WTC11 (cell line): ENCODE measurements at places on chromosomes 11 and 22. TPM values are rescaled to one million over a fixed set of nuclear protein-coding genes. Genes with fewer than 3 reads are reported as not detected.

DNA sequence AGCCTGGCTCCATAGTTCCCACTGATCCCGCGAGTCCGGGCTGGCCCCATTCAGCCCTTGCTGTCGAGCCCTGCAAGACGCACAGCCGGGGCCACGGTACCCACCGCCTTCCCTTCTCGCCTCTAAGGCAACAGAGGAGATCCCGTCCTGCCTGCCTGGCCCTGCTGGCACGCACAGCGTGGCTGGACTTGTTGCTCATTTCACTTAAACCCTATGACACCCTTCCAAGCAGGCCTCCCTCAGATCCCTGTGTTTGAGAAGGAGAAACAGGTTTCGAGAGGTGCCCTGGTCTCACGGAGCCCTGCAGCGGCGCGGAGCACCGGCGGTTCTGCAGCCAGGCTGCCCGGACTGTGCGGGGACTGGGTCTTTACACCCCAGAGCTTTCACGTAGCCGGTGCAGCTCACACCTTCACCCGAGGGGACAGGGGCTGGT, 1048.4 kb downstream of the BRD1 start:
- no peak for DNase-seq

DNA sequence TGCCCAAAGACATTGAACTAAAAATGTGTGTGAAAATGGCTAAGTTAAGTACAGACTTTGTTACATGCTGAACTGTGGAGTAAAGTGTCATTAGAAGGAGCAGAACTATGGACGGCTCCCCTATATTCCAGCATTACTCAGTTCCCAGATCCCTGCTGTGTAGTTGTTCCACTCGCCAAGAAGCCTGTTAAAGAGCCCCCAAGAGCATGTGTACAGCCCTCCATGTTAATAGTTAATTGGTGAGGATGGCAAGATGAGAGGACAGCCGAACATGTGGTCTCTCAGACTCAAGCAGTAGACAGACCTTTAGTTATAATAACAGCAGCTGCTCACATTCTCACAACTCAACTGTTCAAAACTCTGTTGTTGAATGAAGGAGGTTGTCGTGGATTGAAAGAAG, 127.4 kb downstream of the ELP4 start:
- DNase-seq: no peak

DNA sequence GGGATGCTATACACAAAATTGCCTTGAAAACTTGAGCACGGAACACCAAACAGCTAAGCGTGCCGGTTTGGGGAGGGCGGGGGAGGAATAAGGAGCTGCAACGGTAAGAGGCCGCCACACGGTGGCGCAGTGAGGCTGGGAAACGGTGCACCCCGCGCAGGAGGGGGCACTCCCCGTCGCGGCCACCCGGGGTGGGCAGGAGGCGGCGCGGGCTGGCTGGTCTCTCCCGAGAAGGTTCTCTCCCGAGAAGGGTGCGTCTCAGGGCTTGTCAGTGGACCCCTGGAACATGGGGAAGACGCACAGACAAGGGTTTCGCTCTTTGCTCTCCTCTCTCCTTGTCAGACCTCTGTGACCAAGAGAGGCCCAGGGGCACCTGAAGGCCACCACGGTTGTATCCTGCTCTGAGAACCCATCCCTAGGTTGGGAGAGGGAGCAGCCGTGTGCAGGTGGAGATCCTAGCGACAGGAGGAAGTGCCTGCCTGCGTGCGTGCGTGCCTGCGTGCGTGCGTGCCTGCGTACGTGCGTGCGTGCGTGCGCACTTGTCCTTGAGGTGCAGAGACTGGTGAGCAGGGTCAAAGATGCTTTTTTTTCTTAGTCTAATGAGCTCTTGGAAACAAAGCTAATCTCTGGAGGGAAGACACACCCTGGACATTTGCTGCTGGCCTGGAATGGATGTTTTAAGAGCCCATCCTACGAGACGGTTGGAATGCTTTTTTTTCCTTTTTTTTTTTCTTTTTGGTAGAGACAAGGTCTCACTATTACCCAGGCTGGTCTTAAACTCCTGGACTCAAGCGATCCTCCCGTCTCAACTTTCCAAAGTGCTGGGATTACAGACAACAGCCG, 18.1 kb upstream of the JAM3 start:
- peak; percentile 69 for DNase-seq

GRCh38 chr11:71940561-71941219, 11.8 kb downstream of the RNF121 start:
- no peak for DNase-seq

GRCh38 chr11:8649361-8649760, 33.1 kb downstream of the TRIM66 start:
- DNase-seq: no peak

DNA sequence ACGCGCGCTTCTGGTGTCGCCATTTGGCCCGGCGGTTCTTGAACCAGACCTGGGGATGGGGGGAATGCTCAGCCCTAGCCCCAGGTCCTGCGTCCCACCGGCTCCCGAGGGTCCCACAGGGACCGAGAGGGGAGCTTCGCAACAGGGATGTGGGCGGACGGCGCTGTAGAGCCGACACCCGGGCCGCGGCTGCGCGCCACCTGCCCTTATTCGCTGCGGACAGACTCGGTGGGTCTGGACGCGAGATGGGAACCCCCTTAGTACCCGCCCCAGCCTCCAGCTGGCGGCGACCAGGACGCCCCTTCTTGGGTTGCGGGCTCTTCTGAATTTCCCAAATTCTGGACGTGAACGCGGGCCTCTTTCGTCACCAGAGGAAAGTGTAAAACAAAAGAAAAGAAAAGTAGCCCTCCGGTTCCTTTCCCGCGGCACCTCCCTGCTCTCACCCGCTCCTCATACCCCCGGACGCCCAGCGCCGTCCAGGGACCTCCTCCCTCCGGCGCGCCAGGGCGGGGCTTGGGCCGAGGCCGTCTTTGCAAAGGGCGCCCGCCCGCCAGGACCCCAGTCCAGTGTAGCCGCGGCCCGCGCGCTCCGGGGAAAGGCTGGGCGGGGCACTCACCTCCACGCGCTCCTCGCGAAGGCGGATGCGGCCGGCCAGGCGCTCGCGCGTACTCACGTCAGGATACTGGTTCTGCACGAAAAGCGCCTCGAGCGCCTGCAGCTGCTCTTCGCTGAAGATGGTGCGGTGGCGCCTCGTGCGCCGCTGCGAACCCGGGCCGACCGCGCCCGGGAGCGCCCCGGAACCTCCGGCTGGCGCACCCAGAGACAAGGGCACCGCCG, 827 bp downstream of the GSC2 start:
- peak; percentile 65 for DNase-seq

GRCh38 chr11:46452918-46453517, 61.4 kb upstream of the CHRM4 start:
- no peak for DNase-seq

DNA sequence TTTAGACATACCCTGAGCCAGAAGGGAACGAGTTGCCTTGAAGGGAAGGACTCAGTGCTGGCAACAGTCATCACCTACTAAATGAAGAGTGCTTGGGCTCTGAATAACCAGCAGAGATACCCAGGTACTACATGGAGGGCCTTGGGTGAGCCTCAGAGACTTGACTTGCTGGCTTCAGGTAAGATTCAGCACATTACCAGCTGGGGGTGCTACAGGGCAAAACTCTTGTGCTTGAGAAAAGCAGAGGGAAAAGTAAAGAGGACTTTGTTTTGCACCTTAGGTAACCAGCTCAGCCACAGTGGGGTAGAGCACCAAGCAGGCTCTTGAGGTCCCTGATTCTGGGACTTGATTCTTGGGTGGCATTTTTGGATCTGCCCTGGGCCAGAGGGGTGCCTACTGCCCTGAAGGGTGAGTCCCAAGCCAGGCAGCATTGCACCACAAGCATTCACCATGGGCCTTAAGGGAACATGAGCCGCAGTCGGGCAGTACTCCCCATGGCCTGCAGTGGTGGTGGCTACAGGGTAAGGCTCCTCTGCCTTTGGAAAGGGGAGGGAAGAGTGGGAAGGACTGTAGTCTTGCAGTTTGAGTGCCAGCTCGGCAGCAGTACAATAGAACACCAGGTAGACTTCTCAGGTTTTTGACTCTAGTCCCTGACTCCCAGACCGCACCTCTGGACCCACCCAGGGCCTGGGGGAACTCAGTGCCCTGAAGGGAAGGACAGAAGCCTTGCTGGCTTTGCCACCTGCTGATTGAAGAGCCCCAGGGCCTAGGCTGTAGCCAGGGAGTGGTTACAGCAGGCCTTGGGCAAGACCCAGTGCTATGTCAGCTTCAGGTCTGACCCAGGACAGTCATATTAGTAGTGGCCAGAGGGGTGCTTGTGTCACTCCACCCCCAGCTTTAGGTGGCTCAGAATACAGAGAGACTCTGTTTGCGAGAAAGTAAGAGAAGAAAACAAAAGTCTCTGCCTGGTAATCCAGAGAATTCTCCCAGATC, 22.7 kb upstream of the PLEKHA7 start:
- peak; percentile 67 for DNase-seq

Gene OR51B5
- 0.26 to 0.37 TPM in 2 of 3 replicates, not detected in the other for total RNA-seq

DNA sequence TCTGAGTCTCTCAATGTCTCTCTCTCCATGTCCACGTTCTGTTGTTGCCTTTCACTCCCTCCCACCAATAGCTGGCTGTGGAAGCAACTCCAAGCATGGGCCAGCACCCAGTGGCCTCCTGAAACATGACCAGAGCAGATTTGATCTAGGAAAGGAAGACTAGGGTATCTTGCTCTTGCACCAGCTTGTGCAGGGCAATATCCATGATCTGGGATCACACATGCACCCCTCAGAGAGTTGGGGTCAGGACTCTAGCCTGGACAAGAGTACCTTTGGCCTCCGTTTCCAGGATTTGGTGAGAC, 34.5 kb upstream of the RIC3 start:
- DNase-seq: no peak

DNA sequence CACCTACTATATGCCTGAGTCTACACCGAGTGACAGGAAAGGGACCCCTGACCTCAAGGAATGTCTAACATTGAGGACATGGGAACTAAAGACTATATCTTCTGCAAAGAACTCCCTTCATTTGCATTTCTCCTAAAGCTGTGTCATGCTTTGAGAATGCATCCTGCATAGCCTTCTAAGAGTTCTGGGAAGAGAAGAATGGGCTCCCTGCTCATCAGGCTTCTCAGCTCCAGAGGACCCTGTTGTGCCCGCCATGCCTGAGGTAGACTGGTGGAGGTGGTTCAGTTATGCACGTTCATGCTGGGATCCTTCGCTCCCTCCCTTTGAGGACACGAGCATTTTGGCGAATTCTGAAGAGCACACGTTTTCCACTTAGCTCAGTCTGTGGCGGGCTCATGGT, 63.3 kb downstream of the GRIK4 start:
- DNase-seq: no peak

DNA sequence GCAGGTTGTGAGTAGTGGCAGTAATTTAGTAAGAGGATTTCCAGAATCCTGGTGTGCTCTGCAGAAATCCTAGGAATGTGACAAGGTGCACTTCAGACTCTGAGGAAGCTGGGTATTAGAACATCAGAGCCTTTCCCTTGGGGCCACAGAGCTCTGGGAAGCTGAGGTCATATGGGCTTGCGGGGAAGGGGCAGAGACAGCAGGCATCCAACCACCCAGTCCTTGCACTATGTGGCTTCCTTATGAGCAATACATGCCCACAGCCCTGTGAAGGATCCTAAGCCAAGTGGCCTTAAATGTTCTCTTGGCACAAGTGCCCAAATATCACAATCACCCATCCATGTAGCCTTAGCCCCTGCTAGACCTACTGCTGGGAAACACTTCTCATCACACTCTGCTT, 46.2 kb downstream of the P4HA3 start:
- DNase-seq: no peak

Gene MAJIN
- not detected in 3 replicates for total RNA-seq

GRCh38 chr22:33116841-33117547, 58.8 kb upstream of the SYN3 start:
- DNase-seq: no peak

Gene KRTAP5-7
- total RNA-seq: 0.11 TPM in 1 of 3 replicates, not detected in the others

Gene RAB3IL1
- 7.2 to 11.1 TPM (median 8.9 TPM) in 3 replicates for total RNA-seq

- peak; percentile 68 for DNase-seq
Observed at GRCh38 chr22:25447686-25448434, 116.6 kb upstream of the GRK3 start.

DNA sequence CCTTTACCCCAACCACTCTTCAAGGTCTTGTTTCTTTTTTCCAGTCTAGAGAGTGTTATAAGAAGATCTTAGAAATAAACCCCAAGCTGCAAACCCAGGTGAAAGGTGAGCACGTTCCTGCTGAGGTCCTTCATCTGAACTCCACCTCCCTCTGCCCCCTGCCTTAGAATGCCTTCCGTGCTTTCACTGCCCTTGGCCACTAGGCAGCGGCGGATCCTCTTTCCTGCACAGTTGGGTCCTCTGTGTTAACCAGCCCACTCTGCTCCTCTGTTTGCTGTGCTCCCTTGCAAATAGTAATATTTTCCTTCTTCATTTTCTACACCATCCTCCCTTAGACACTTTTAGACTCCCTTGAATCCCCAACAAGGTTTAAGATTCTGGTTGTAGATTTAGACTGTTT, 24.3 kb downstream of the TTC12 start:
- peak; percentile 30 for DNase-seq
